ENCODE measurements at places on chromosomes 11 and 22.

GRCh38 chr11:44067266-44067665, 1.2 kb downstream of the ACCS start:
- no peak for DNase-seq

DNA sequence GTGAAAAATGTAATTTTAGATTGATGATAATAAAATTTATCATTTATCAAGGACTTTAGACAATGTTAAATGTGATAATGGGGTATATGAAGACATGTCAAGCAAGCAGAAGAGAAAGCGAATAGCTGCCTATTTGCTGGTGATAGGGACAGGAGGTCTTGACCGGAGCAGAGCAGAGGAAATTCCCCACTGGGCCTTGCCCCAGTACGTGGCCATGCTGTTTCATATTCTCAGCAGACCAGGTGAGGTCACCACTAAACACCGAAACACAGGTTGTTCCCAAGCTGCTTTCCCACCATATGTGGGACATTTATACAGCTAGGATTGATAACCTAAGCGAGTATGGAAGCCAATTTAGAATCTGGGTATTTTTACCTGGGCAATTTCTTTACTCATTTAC, 1629.6 kb downstream of the FAM181B start:
- no peak for DNase-seq

GRCh38 chr11:128424271-128424711, 163.1 kb downstream of the ETS1 start:
- DNase-seq, result no peak

GRCh38 chr11:126210871-126211235, 597 bp downstream of the RPUSD4 start:
- no peak for DNase-seq

DNA sequence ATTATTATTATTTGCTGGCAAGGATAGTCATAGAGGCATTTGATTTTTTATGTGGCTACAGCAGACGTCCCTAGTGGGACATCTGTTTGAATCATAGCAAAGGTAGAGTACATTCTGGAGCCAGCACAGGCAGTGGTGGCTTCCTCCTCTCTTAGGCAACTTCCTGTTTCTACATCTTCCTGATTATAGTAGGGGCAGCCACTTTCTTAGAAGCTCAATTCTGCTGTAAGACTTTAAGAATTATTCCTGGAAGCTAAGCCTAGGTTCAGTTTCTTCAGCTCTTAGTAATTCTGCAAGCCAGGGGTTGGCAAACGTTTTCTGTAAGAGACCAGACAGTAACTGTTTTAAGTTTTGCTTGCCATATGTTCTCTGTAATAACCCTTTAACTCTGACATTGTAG, 129.3 kb upstream of the TENM4 start:
- no peak for DNase-seq

GRCh38 chr22:50481440-50482106, at the start of gene ADM2:
TSS of gene ADM2 (plus strand) at chr22:50481543. CDS start at chr22:50481848, 305 bp downstream.
- DNase-seq, result no peak

GRCh38 chr11:134138376-134138775, 69.5 kb downstream of the JAM3 start:
- no peak for DNase-seq

GRCh38 chr11:125170510-125171031, 6.0 kb downstream of the PKNOX2 start:
- no peak for DNase-seq

GRCh38 chr11:3338569-3339339, 40.2 kb downstream of the ZNF195 start:
- DNase-seq, result no peak

DNA sequence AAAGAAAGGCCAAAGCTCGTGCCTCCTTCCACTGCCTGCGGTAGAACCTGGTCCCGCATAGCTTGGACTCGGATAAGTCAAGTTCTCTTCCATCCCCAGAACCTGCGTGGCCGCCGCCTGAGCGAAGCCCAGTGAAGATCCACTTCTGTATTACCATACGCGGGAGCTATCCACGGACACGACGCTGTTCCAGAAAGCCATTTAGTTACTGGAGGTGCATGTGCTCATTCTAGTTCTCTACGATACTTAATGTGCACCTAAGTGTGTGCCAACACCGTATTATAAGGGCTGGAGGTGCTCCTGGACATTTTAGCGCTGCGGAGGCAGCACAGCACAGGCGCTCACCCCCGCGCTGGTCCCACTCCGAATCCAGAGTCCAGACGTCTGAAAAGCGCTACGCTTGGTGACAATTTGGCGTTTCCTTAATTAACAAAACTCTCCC, 1.4 kb downstream of the WT1 start:
- DNase-seq, result no peak

- DNase-seq, result no peak
Observed at GRCh38 chr11:104060820-104061219, 24.4 kb downstream of the DDI1 start.

DNA sequence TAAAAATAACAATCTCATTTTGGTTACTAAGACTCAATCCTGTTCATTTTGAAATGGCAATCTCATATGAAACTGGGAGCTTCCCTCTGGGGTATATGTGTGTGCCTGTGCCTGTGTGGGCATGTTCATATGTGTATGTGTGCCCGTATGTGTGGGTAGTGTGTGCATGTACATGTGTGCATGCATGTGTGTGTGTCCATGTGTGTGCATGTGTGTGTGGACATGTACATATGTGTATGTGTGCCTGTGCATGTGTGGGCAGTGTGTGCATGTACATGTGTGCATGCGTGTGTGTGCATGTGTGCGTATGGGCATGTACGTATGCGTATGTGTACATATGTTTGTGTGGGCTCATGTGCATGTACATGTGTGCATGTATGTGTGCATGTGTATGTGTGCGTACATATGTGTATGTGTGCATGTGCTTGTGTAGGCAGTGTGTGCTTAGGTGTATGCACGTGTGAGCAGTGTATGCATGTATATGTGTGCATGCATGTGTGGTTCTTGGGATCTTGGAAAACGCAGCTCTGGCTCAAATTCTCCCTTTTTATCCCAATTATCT, 24.5 kb upstream of the CACNG2 start:
- no peak for DNase-seq

GRCh38 chr11:120432056-120433018, 79.2 kb upstream of the GRIK4 start:
- peak; percentile 13 for DNase-seq

DNA sequence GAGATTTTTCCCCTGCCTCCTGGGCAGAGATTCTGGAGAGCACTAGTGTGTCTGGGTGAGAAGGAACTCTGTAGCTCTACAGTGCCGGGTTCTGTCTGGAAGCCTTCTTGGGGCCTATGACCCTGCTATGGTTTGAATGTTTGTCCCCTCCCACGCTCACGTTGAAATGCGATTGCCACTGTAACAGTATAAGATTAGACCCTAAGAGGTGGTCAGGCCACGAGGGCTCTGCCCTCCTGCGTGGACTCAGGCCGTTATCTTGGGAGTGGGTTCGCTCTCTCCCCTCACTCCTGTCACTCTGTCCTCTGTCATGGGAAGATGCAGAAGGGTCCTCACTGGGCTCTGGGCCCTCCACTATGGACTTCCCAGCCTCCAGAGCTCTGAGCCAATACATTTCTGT, 3.5 kb downstream of the AP5B1 start:
- no peak for DNase-seq

DNA sequence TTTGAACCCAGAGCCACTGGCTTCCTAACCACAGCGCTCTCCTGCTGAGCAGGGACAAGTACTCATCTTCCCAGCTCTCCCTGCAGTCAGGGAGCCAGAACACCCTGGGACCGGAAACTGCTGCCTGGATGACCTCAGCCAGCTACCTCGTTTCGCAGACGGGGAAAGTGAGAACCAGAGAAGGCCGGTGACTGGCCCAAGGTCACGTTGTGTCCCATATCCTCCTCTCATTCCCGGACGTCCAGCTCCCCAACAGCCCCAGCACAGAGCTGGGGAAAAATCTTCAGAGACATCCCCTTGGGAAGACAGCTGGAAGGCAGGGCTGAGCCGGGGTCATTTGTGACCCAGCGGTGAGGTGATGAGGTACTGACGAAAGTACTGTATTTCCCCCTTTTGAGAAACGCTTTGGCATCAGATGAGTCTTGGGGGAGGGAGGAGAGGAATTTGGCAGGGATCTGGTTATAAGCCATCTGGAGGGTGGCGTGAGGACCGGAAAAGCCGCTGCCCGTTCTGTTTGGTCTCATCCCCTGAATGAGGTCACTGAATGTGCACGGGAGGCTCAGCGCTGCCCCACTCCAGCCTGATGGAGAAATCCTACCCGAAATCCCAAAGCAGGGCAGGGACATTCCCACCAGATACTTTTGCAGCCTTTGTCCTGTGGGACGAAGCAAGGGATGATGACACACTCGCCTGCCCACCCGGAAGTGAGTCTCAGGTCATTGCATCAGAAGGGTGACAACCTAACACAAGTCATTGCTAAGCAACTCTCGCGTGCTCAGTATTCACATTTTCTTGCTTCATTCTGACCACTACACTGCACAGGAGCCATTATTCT, 41.1 kb downstream of the LIF start:
- DNase-seq, result peak; percentile 16

DNA sequence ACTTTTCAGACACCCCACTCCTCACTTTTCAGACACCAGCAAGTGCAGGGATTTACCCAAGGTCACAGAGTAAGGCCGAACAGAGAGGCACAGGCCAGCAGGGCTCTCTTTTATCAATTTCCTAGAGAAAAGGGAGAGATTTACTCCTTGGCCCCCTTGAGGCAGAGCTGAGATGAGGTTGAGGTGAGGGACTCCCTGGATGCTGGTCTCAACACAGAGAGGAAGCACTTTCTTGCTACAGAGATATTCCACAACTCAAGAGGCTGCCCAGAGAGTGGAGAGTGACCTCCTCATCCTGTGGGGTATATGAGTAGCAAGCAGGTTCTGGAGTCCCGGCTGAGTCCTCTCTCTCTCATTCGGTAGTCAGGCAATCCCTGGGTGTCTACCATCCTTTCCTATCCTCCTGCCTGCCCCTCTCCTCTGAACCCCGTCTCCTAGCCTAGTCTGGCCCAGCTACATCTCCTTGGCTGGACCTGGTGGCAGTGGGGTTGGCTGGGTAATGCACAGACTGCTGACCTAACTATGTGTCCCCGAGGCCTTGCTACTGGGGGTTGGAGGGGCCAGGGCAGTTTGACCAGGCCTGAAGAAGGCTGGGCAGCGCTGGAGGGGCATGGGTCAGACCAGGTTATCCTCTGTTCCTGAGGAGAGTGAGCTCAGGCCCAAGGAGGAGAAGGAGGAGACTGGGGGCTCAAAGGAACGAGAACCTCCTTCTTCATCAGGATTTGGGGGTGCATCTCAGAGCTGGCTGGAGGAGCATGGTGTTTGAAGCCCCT, 1.8 kb upstream of the ARHGEF17 start:
- no peak for DNase-seq

GRCh38 chr11:126456783-126457542, 101.5 kb downstream of the ST3GAL4 start:
- no peak for DNase-seq

GRCh38 chr22:17120711-17121232, 388 bp downstream of the TMEM121B start:
- DNase-seq, result no peak

GRCh38 chr22:30516731-30517130, 11.2 kb upstream of the SEC14L4 start:
- no peak for DNase-seq

DNA sequence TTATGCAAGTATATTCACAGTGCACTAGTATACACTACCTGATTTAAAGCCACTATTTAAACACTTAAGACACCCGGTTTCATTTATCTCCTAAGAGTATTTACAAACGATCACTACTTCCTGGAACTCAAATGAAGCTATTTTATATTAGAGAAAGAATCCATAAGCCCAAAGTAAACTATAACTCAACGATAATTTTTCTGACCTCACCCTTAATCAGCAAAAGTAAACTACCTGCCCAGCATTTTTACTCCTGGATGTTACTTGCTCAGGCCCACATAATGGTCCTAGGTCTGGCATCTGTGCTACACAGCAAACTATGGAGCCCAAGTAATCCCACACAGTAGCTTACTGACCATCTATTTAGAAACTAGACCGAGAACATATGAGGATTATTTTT, 33.4 kb downstream of the TSG101 start:
- DNase-seq, result no peak

DNA sequence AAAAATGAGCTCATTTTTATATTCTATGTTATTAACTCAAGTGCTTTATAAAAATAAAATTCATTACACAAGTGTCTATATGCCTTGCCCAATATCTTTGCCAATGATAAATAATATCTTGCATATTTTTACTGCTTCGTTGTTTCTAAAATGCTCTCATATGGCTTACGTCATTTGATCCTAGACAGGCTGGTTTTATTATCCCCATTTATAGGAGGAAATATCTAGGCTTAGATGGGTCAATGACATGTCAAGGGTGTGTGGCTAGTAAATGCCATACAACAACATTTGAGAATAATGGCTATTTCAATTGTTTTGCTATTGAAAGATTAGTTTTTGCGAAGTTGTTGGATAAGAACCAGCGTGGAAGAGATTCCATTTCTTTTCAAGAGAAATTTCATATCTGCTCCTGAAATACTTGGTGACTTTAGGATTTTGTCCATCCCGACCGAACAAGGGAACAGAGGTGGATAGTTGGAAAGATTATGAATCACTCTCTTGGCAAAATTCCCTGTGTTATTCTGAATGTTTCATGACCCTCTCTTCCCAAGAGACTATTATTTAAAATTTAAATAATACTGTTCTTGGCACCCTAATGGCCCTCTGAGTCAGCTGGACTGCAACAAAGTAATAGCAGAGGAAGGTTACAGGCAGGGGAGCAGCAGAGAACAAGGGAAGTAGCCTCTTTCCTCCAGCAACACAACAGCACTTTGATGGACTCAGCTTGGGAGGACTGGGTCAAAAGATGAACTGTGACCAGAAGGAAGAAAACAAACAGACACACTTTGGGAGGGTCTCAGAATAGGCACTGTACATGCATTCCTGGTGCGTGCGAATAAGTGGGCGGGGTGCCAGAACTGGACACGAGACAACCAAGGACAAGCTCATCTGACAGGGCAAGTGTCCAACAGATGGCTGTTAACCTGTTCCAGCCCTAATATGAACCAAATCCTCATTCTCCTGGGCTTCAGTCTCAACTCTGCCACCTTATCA, 94.5 kb downstream of the ME3 start:
- no peak for DNase-seq

DNA sequence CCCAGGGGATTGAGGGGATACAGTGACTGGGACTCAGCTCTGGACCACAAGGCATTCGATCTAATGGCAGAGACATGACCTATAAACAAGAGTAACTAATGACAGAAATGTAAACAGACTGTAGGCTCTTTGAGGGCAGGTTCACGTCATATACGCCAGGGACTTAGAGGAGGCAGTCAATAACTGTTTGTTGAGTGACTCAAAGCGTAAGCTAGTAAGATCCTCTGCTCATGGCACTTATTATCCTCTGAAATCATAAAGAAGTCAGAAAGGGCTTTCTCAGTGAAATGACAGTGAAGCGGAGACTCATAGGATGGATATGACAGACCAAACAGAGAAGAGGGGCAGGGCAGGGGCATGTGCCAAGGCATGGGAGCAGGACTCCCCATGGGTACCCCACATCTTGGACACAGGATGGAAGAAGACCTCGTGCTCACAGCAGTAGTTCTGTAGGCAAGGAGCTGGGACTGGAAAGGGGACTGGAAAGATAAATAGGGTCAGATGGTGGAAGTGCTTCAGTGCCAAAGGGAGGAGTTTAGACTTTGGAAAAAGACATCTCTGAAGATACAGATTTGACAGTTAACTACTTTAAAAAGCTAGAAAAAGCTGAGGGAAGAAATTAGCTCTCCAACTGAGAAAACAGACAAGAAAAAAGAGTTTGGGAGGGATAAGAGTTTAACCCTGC, 72.7 kb downstream of the SLC1A2 start:
- no peak for DNase-seq

- no peak for DNase-seq
Observed at GRCh38 chr11:61071208-61071681, 31.0 kb upstream of the CD5 start.

- DNase-seq, result peak; percentile 69
Observed at GRCh38 chr22:20803696-20804324, 29.9 kb downstream of the SERPIND1 start.

- DNase-seq, result no peak
Observed at GRCh38 chr11:120031156-120031555, 106.8 kb downstream of the TRIM29 start.
